NCI-H187 (cell line): ENCODE measurements at places on chromosomes 3 and 15.

- DNase-seq = no peak
These were observed 21.0 kb downstream of the SLC25A20 start for GRCh38 chr3:48877671-48878070.

DNA sequence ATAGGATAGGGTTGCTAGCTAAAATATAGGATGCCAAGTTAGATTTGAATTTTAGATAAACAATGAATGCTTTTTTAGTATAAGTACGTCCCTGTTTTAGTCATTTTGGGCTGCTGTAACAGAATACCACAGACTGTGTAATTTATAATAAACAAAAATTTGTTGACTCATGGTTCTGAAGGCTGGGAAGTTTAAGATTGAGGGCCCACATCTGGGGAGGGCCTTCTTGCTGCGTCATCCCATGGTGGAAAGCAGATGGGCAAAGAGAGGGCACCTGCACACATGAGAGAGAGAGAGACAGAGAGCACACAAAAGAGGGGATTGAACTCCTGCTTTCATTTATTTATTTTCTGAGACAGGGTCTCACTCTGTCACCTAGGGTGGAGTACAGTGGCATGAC lies 246.5 kb downstream of the EPHB1 start:
- DNase-seq = no peak

DNA sequence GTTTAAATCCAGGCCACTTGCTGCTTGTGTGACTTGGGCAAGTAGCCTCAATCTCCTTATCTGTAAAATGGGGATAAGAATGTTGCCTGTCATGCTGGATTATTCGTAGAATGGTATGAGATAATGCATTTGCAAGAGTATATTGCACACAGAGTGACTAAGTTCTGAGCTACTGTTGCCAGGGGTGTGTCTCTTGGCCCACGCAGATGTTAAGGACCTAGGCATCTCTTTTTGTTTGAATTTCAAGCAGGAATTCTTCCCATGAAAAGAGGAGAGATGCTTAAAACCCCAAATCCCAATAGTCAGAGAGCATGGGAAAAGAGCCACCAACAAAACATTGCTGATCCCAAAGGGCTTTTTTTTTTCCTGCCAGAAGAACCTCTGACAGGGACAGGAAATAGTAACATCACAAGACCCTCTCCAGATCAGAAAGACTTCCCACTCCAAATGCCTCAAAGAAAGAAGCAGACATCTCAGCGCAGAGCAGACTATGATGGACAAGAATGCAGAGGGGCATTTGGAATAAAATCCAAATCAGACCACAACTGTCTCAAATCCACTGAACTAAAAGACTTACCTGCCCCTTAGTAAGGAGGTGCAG lies 90.5 kb downstream of the MRPL46 start:
- DNase-seq = no peak

DNA sequence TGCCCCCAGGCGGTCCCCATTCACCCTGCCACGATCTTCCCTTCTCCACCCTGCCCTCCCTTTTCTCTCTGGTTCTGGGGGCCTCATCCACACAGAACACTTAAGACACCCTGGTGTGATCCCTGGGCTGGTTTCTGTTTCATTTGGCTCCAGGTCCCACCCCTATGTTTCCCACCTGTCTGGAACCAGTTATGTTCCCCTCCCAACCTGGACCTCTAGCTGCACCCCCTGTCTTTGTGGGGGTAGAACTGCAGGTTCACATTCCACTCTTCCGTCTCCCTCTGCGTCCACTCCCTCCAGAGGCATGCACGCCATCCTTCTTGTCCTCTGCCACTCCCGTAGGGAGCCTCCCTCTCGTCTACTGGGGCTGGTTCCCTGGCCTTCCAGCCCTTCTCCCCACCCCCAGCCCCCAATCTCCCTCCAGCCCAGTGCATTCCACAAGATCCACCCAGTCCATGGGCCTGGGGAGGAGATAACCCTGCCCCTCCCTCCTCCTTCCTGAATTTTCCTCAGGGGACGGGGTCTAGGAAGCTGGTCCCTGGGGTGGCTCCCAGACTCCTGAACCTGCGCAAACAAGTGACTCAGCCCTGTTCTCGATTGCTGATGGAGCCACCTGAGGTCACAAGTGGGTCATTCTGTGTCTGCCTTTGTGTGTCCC lies 73.8 kb downstream of the ABTB1 start:
- no peak for DNase-seq

GRCh38 chr3:26708501-26708900 lies 85.9 kb downstream of the LRRC3B start:
- DNase-seq = no peak

DNA sequence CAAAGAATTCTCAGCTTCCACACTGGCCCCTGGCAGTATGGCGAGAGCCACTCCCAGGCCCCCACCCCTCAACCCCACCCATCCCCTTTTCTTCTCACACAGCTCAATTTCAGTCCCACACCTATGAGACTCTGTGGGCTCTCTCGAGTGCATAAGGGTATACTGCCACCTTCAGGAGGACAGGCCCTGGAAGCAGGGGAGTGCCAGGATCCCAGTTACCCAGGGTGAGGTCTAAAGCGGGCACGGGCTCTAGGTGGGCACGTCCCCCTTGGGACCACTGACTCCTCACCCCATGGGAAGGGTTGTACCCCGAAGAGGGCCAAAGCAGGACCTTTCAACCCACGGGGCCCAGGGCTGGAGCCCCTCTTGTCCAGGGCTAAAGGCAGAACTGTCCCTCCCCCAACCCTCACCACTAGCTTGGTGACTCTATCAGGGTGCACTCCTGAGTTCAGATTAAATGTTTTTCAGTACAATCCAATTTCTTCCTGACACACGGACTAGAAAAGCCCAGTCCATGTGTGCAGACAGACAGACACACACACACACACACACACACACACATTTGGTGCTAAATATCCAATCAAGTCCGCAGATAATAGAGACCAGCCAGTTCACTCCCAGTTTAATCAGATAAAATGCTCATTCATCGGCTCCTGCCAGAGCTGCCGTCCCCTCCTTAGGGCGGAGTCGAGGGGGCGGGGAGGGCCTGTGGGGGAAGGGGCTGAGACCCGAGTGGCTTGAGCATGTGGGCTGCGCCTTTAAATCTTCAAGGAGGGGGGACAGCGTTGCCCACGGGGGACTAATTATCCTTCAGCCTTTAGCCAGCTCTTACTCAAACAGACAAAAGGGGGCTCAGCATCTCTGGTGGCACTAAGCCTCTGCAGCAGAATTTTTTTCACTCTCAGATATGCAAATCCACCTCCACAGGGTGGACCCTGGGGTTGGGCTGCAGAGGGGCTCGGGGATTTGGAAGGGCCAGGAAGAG lies 59.3 kb downstream of the CYP11A1 start:
- DNase-seq = peak; percentile 69

DNA sequence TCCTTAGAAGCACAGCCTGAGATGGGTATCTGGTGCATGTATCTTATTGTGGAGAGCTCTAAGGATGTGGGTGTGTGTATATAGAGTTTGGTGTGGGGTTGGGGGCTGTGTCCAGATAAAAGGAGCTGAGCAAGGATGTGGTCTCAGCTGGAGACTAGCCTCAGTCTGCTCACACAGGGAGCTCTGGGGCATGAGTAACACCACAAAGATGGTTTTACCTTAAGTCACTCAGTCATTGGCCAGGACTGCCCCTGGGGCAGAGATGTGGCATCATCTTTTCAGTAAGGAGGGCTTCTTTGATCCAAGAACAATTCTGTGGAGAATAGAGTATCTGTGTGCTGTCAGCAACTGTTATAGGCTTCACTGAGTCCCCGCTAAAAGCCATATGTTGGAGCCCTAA lies 163.4 kb upstream of the NUDT16 start:
- no peak for DNase-seq

DNA sequence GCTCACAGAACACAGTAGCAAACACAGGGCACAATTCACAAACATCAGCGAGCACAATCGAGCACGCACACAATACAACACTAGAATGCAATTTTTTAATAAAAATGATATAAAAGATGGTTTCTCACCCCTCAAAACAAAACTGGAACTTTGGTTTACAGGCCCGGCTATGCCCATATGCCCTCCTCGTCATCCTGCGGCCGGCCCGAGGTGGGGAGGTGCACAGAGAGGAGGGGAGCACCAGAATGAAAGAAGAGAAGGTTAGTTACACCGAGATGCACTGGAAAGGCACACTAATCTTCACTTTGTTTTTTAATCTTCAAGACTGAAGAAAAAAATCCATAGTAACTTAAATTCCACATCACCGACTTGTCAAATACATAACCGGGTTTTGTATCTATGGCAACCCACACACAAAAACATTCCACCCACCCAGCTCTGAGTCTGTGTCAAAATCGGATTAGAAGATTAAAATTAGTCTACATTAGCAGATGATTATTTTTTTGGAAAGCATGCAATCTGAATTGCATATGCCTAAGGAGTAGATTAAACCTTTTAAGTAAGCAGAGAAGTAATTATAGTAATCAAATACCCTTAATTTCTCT lies 196.7 kb upstream of the WNT5A start:
- no peak for DNase-seq

DNA sequence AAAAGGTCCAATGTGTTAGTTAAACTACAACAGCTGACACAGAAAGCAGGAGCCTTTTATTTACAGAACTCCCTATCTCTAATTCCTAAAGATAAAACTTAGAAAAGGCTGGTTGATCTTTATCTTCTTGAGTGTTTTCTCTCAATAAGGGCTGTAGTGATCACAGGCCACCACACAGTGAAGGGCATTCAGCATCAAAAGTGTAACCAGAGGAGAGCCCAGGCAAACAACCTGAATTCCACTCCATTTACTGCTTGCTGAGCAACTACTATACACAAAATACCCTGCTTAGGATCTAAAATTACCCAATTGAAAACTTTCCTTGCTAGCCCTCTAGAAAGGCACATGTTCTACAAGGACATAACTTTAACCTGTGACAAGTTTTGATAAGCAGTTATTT lies 122.7 kb downstream of the MEIS2 start:
- no peak for DNase-seq

- no peak for DNase-seq
These were observed 376.0 kb upstream of the PDZRN3 start for GRCh38 chr3:74000725-74001124.

DNA sequence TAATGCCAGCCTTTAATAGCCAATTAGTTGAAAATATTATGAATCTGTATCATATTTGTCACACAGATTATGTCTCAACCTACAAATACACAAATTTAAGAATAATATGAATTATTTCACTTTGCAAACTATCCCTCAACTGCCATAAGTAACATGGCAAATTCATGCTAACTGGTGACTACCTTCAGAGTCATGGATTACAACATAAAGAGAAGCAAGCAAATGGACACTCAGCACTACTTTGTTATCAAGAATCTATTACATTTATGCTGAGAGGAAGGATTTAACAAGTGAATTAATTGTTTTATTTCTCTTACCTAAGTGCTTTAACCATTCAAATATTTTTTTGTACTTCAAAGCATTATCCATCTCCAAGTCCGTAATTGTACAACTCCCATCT lies 103.1 kb upstream of the BCL6 start:
- no peak for DNase-seq

GRCh38 chr3:100600181-100601042 lies 9.0 kb upstream of the ADGRG7 start:
- peak; percentile 20 for DNase-seq

DNA sequence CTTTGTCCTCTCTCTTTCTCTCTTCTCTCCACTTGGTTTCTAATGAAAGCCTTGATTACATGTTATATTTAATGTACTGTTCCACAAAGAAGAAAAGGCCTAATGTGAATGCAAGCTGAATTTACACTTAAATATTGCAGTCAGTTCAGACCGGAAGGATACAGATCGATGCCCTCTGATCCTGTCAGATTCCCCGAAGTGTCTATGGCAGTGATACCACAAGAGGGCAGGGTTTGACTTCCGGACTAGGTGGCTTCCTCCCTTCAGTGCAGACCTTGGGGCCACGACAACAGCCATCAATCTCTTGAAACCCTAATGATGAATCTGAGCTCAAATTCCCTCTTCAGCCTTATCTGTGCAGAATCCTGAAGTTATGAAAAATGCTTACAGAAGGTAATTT lies 29.5 kb downstream of the AGTR1 start:
- DNase-seq = no peak

DNA sequence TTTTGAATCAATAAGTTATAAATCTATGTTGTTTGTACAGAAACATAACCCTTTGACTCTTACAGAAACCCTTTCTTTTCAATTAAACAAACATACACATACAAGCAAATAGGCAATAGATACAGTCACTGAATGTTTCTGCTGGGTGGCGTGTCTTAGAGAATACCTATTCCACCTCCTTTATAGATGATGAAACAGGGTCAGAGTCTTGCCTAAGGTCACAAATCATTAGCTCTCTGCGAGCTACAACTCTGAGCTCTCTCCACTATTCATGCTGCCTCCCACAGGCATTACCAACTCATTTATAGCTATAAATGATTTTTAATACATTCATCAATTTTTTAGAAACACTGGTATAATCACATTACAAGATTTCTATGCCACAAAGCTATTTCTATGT lies 152.6 kb downstream of the RSL24D1 start:
- no peak for DNase-seq

- DNase-seq = no peak
These were observed 3.6 kb downstream of the PLIN1 start for GRCh38 chr15:89675606-89676005.

GRCh38 chr3:122010506-122010905 lies 11.5 kb downstream of the ILDR1 start:
- no peak for DNase-seq
